ENCODE measurements at places on chromosomes 11 and 22. TPM values are rescaled to one million over a fixed set of nuclear protein-coding genes. Genes with fewer than 3 reads are reported as not detected.

GRCh38 chr11:101459020-101459419 lies 124.8 kb downstream of the TRPC6 start:
- DNase-seq = no peak

OR52A1 gene
- total RNA-seq = not detected

- no peak for DNase-seq
Observed at GRCh38 chr11:28833169-28833568, 725.0 kb downstream of the METTL15 start.

DNA sequence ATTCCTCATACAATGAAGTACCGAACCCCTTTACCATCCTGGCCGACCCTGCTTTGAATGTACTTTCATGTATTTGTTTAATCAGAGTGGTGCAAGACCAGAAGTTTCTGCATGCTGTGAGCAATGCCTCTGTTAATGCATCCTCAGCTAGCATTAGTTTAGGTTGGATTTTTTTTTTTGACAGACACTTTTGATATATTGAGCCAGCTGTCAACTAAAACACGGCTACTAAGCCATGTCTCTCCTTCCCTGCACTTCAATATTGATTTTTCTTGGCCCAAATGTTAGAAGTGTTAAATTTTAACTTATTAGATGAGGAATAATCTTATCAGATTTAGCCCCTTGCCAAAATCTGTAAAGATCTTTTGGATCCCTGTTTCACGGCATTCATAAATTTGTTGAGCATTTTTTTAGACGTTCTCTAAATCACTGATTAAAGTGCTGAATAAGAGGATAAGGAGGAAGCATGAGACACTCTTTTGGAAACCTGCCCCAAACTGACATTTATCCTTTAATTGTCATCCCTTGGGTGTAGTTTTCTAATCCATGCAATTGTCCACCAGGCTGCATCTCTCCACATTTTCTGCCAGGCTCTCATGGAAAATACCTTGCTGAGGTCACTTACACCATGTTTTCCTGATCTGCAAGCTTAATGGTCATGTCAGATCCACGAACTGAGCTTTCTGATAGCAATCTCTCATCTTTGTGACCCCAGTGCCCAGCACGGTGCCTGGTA lies 130.7 kb downstream of the FEZ1 start:
- DNase-seq = no peak

- no peak for DNase-seq
Observed at GRCh38 chr11:35214792-35215193, 75.8 kb downstream of the CD44 start.

DMC1 gene
- total RNA-seq = 0.91 TPM

- no peak for DNase-seq
Observed at GRCh38 chr11:364991-365725, 4.1 kb upstream of the B4GALNT4 start.

DNA sequence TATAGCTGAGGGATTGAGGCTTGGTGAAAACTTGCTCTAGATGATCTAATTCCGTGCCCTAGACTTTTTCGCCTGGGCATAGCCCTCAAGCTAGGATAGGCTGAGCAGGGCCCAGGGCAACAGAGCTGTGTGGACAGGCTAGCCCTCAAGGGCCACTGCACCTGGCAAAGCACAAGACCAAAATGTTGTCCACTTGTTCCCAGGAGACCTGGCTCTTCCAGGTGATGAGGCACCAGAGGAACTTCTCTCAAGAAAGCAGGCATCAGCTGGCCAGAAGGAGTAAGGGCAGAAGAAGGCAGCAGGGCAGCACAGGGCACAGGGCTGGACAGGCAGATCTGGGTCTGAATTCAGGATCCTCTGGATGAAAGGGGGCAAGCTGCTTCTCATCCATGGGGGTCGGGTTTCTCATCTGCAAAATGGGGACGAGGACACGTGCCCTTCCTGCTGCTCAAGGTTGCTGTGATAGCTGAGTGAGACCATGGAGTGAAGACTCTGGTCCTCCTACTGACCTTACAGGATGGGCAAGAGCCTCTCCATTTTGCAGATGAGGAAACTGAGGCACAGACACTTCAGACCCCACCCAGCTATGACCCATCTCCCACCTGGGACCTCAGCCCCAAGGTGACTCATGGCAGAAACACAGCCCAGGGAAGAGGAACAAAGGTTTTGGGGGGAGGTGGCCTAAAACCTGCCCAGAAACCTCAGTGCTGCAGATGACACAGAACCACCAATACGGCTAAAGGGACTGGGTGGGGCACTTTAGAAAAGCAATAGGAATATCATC lies 42.2 kb upstream of the PRDM11 start:
- no peak for DNase-seq

GRCh38 chr11:111393096-111393495 lies 14.0 kb upstream of the POU2AF1 start:
- DNase-seq = no peak

DNA sequence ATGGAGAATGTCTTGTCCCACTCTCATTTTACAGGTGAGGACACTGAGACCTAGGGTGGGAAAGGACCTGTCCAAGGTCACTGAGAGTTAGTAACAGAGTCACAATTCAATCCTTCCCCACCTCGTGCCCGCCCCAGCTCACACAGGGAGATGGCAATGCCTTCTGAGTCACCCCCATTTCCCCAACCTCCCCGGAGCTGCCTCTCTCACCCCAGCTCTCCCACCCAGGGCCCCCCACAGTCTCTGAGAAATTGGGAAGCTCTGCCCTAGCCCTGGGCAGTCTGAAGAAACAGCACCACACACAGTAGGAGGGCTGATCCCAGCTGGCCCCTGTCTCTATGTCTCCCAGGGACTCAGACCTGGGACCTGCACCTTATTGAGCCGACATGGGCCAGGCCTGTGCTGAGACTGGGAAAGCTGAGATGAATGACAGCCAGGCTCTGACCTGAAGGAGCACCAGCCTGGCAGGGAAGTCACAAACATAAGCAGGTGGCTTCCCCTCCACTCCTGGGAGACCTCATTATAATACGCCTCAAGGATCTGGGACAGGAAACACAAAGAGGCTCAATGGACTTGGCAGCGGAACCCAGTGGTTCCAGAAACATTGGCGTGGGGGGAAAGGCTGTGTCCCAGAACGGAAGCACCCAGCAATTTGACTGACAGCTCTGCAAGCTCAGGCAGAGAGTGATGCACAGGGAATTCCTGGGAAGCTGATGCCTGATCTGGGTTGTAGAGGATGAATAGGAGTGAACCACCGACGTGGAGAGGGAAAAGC lies 51.0 kb downstream of the CD6 start:
- DNase-seq = no peak

- no peak for DNase-seq
Observed at GRCh38 chr22:21028277-21029251, 3.8 kb downstream of the SLC7A4 start.

DNA sequence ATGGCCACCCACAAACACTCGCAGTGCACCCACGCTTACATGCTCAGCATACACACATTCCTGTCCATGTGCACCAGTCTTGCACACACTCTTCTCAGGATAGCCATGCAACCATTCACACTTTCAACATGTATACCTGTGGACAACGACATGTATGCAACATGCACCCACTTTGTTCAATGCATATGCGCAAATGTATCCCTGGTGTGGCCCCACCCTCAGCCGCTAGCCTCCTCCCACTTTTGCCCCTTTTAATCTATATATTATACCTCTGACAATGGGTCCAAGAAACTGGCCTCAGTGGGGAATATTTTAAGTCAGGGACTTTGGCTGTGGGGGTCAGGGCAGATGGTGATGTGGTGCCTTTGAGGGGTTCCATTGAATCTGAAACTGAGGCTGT lies 963 bp downstream of the INSC start:
- DNase-seq = no peak

- DNase-seq = no peak
Observed at GRCh38 chr11:44764583-44764982, 37.8 kb downstream of the TSPAN18 start.

TNNI2 gene
- 1.0 TPM for total RNA-seq

DNA sequence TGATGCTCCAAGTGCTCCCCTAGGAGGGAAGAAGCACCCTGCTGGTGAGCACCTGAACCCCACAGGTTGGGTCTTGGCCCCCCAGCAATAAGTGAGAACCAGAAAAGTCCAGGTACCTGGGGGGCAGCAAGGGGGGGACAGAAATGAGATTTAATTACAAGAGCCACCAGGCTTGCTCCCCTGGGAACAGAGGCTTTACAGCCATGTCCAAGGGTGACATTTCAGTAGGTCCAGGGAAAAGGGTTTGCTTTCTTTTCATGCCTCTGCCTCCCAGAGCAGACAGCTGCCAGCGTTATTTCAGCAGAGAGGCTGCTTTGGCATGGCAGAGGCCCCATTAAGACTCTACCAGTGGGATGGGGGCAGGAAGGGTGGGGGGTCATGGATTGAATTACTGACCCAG lies 437.7 kb downstream of the BUD13 start:
- no peak for DNase-seq

ACTN3 gene
- total RNA-seq = not detected

SCGB1C1 gene
- total RNA-seq = not detected

DNA sequence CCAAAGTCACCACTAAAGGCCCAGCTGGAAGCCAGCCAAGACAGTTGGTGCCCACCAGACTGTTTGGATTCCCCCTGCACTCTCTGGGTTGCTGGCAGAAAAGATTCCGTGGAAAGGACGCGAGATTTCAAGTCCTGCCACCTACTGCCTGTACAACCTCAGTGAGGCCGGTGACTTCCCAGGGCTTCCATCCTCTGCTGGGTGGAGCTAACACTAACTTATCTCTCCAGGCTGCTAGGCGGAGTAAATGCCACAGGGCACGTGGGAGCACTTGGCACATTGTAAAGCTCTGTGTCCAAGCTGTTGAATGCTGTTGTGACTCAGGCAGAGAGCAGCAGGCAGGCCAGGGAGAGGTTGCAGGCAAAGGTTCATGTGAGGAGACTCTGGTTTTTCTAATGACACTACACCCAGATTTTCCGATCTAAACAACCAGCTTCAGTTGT lies 50.9 kb upstream of the CDON start:
- no peak for DNase-seq

PAMR1 gene
- total RNA-seq = not detected

DNA sequence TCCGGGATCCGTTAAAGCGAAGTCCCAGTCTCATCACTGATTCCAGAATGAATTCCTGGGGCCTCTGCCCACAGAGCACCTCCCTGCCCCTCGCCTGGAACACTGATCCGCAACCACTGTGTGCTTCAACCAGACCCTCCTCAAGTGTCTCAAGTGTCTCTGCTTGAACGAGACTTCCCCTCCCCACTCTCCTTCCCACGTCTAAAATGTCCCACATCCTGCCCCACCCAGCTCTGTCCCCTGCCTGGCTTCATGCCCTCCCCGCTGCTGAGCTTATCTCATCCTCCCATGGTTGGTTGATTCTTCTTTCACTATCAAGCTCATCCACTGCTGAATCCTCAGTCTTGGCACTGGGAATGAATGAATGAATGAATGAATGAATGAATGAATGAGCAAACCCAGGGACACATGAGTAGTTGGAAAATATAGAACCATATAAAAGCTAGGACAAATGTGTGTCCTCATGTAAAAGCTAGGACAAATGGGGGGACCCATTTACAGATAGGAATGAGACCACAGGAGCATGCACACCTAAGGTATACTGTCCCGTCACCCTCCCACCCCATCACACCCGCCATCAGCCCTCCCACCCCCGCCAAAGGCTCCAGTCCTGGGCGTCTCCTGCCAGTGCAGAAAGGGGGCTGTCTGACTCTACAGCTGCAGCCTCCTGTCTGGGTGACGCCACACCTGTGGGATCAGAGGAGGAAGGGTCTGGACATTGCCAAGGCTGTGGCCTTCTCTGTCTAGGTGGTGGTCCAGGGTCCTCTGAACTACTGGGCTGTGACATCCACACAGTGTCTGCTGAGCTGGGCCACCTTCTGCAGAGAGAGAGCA lies 71.4 kb upstream of the LINC01488 start:
- no peak for DNase-seq

SYCE3 gene
- not detected for total RNA-seq

GRCh38 chr11:126542334-126543015 lies 187.0 kb downstream of the ST3GAL4 start:
- DNase-seq = no peak

DNA sequence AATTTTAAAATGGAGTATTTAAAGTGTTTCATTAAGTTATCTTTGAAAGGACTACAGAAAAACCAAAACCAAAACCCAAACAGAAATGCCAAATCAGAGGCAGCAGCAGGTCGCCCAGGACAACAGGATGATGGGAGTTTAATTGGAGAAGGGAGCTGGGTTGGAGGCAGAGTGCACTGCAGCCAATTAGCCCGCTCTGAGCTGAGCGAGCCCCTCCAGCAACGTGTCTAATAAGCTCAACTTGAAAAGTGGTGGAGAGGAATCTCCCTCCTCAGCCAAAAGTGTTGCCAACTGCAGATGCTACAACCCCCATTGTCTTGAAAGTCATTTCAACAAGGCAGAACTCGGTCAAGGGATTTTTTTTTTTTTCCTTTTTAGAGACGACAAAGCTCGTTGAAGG lies 323.9 kb downstream of the CADM1 start:
- DNase-seq = no peak

DNA sequence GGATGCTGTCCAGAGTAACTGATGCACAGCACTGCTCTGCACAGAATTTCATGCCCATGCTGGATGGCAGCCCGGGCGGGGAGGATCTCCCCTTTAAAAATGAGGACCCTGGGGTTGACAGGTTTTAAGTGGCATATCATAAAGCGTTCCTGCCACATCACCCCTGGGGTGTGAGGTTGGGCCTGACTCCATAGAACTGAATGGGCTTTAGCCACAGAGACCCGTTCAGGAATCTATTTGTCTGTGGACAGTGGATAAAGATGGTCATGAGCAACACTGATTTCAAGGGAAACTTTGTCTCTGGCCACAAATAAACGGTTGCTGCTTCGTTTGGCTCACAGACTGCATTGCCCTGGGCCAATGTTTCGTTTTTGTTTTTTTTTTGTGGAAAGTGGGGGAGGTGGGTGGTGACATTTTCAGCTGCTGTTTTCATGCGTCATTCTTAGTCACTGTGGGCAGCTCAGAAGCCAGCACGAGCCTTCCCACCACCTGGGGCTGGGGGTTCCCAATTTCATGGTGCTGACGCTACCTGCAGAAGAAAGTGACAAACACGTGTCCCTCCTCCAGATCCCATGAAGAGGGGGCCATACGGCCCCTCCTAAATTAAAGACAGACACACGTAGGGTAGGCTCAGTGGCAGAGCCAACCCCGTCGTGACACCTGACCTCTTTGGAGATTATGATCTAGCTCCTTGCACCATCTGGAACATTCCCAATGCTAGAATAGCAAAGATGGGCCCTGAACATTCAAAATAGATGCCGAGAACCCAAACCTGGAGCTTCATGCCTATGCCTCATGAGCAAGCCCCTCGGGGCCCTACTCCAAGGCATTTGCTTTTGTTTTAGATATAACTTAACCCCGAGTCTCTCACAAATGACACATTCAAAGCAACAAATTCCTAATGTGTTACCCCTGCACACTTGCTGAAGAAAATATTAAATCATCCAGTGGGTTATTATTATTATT lies 54.8 kb upstream of the PHF21B start:
- DNase-seq = no peak

ZP1 gene
- total RNA-seq = not detected

Data from activated B cell treated with CpG ODN at 0.5 μM for 24 hours (primary cell).